Activated CD4-positive, alpha-beta memory T cell treated with anti-CD3 and anti-CD28 coated beads for 36 hours (primary cell): ENCODE measurements at places on chromosomes 12 and 14.

DNA sequence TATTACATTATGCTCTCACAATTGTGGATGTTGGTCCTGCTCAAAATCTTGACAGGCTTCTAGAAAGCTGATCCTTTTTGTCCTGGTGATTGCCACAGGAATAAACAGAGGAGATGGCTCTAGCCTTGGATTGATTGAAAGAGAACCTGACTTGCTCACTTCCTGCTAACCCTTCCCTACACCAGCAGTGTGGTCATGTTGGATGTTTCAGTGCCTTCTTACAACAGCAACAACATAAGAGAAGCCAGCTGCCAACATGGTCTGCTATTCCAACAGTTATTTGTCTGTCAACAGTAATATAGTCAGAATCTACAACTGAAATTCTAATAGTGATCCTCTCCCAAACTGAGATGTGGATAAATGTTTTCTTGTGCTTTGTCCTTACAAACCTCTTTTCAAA lies 311.6 kb upstream of the DIO2 start:
- DNase-seq, result no peak
- H3K27me3 ChIP-seq, result no peaks in the 10 kb centered on the region
- no peak overlapping the region for H3K4me3 ChIP-seq

GRCh38 chr12:20097626-20098025 lies 270.7 kb upstream of the PDE3A start:
- no peak overlapping the region for H3K27ac ChIP-seq
- no peaks in the 10 kb centered on the region for H3K36me3 ChIP-seq
- DNase-seq, result no peak
- no peaks in the 10 kb centered on the region for H3K27me3 ChIP-seq

DNA sequence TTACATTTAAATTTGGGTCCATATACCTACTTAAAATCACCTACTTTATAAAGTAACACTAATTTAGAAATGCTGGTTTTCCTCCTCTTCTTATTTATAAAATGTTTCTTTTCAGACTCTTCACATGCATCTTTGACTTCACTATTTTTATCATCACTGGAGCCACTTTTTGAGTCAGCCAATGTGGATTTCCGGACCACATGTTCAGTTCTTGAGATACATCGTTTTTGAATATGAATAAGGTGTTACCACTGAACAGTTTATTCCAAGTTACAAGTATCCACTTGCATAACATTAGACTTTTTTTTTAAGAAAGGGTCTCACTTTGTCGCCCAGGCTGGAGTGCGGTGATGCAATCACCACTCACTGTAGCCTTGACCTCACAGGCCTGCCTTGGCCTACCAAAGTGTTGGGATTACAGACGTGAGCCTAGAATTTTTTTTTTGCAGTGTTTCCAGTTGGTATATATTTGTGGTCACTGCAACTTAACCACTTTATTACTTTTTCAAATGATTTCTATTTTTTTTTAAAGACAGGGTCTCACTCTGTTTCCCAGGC lies 5.7 kb downstream of the FNTB start:
- peaks cover 50% of the 10 kb centered on the region for H3K4me1 ChIP-seq
- H3K4me3 ChIP-seq, result no peak overlapping the region
- H3K27ac ChIP-seq, result no peak overlapping the region
- peak; percentile 28 for DNase-seq
- H3K36me3 ChIP-seq, result peaks cover 5% of the 10 kb centered on the region

GRCh38 chr12:39127401-39127800 lies 222.0 kb upstream of the CPNE8 start:
- H3K27ac ChIP-seq, result no peak overlapping the region
- H3K4me1 ChIP-seq, result no peaks in the 10 kb centered on the region
- no peaks in the 10 kb centered on the region for H3K36me3 ChIP-seq
- no peak for DNase-seq

GRCh38 chr12:58086006-58086405 lies 144.6 kb downstream of the ATP23 start:
- no peak overlapping the region for H3K27ac ChIP-seq
- H3K4me3 ChIP-seq, result no peak overlapping the region
- no peaks in the 10 kb centered on the region for H3K4me1 ChIP-seq

- H3K27ac ChIP-seq, result no peak overlapping the region
- no peaks in the 10 kb centered on the region for H3K27me3 ChIP-seq
- DNase-seq, result no peak
- H3K4me1 ChIP-seq, result no peaks in the 10 kb centered on the region
- no peak overlapping the region for H3K4me3 ChIP-seq
- H3K36me3 ChIP-seq, result no peaks in the 10 kb centered on the region
These were observed 20.0 kb downstream of the NFKBIA start for GRCh38 chr14:35384455-35385041.

GRCh38 chr12:108454539-108455139 lies 60.4 kb upstream of the FICD start:
- H3K36me3 ChIP-seq, result no peaks in the 10 kb centered on the region
- no peak overlapping the region for H3K27ac ChIP-seq
- DNase-seq, result no peak
- H3K27me3 ChIP-seq, result peaks cover 15% of the 10 kb centered on the region
- H3K4me3 ChIP-seq, result no peak overlapping the region

GRCh38 chr14:52790756-52791222 lies 618 bp downstream of the GNPNAT1 start:
- no peaks in the 10 kb centered on the region for H3K27me3 ChIP-seq
- H3K27ac ChIP-seq, result peak overlapping the region; percentile 54
- no peak for DNase-seq
- H3K36me3 ChIP-seq, result peaks cover 2% of the 10 kb centered on the region

DNA sequence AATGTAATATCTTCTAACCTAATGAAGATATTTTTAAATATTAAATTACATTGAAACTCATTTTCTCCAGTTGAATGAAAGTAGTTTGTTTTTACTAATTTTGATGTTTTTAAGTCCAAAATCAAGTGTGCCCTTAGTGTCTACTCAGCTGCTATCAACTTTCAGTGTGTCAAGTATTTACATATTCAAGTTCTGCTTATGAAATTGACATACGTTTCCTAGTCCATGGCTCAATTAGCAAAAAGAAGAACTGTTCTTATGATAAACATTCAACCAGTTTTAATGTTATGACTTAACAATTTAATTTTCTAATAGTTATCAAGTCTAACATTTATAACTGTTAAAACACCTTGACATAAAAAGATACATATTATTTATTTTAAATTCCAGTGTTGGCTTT lies 137.1 kb downstream of the DUSP6 start:
- DNase-seq, result no peak
- no peak overlapping the region for H3K27ac ChIP-seq
- no peaks in the 10 kb centered on the region for H3K36me3 ChIP-seq

- no peaks in the 10 kb centered on the region for H3K4me1 ChIP-seq
- no peaks in the 10 kb centered on the region for H3K27me3 ChIP-seq
- H3K4me3 ChIP-seq, result no peak overlapping the region
- H3K27ac ChIP-seq, result no peak overlapping the region
- DNase-seq, result no peak
These were observed 6.0 kb downstream of the SYT1 start for GRCh38 chr12:78870539-78870938.

DNA sequence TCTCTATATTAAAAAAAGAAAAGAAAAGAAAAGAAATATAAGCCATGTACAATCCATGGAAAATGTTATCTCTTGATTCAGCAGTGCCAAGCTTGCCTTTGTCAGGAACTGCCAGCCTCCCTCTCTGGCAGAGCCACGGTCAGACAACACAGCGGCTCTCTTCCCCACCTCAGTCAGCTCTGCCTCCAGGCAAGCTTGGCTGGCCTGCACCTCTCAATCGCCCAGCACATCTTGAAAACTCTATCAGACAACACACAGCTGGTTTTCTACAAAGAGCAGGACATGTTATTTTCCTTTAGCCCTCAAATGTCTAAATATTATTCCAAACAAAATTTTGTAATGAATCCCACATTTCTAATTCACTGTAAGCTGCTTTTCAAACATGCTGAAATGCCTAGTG lies 20.0 kb upstream of the GCH1 start:
- H3K27ac ChIP-seq, result no peak overlapping the region
- no peaks in the 10 kb centered on the region for H3K36me3 ChIP-seq
- no peak overlapping the region for H3K4me3 ChIP-seq
- DNase-seq, result no peak

- DNase-seq, result no peak
- H3K4me3 ChIP-seq, result no peak overlapping the region
- peaks cover 3% of the 10 kb centered on the region for H3K36me3 ChIP-seq
- peaks cover 4% of the 10 kb centered on the region for H3K4me1 ChIP-seq
- no peaks in the 10 kb centered on the region for H3K27me3 ChIP-seq
These were observed 17.4 kb upstream of the CACNA2D4 start for GRCh38 chr12:1935700-1936378.

- no peak overlapping the region for H3K27ac ChIP-seq
- H3K36me3 ChIP-seq, result peaks cover 8% of the 10 kb centered on the region
- no peak for DNase-seq
- no peak overlapping the region for H3K4me3 ChIP-seq
These were observed 19.9 kb downstream of the PTGER2 start for GRCh38 chr14:52333823-52334657.
